Heart left ventricle (tissue), 16 donors: ENCODE measurements at places on chromosomes 1 and 21. TPM values are rescaled to one million over a fixed set of nuclear protein-coding genes. Genes with fewer than 3 reads are reported as not detected.

DNA sequence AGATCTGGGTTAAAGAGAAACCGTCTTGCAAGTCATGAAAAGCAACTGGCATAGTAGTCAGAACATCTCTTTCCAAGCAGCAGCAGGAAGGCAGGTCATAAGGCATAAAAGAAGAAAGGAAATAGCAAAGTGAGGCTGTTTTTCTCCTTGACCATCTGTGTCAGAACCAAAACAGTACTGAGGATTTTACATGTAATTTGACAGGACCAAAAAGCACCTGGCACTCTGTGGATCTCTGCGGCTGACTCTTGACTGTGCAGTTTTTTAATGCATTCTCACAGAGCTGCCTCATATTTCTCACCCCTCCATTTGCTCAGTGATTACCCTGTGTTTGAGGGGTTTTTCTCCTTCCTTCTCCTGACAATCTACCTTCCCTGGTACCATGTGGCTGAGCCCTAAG lies 17.7 kb downstream of the TBX15 start:
- DNase-seq = no peak

DNA sequence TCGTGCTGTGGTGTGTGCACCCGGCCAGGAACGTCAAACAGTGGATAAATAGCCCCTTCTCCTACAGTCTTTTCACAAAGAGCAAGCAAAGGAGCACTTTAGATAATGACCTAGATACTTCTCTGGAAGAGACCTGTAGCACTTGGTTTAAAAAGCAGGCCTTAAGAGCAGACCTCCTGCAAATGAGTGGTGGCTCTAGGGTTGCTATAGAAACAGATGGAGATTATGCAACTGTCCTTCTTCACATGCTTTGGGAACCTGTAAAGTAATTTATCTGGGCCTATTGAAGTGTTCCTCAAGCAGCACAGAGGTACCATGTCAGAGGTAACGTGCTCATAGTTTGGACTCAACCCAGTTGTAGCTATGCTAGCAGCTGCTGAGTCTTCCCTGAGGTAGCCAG lies 208.2 kb upstream of the KIAA0040 start:
- DNase-seq = no peak

- DNase-seq = no peak
These were observed 7.2 kb upstream of the DSCAM start for GRCh38 chr21:40853956-40854688.

Gene GBP7
- not detected for total RNA-seq

Gene BTG2
- total RNA-seq = 42.1 TPM

Gene USH2A
- total RNA-seq = 1.7 TPM

Gene NUF2
- 1.5 TPM for total RNA-seq
